ENCODE measurements at places on chromosomes 5 and 9.

DNA sequence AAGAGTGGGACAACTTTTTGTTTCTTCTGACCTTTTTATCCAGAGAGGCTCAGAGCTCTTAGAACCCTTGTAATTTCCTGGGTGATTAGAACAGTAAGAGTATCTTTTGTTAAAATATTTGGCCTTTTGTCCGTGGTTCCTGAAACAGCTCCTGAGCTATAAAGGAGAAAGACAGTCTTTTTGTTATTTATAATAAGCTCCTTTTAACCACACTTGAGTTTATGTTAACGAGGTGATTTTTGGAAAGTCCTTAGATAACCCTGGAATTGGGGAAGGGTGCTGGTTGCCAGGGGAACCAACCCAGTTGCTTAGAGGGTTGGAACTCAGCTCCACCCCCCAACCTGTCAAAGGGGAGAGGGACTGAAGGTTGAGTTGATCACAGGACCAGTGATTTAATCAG lies 4.8 kb downstream of the ZNF483 start:
- DNase-seq: no peak

DNA sequence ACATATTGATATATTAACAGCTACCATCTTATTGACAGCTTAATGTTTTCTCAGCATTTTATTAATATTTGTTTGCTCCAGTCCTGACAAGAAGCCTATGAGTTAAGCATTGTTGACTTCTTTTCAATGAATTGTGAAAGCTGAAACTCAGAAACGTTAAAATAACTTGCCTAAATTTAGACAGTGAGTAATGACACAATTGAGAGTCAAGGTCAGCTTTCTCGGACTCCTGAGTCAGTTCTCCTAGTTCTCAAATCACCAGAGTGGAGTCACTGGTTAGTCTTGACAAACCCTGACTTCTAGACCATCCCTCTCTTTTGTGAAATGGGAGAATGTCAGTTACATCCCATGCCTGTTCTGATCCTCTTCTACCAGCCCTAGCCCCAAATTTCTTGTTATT lies 222.7 kb upstream of the ACO1 start:
- no peak for DNase-seq

DNA sequence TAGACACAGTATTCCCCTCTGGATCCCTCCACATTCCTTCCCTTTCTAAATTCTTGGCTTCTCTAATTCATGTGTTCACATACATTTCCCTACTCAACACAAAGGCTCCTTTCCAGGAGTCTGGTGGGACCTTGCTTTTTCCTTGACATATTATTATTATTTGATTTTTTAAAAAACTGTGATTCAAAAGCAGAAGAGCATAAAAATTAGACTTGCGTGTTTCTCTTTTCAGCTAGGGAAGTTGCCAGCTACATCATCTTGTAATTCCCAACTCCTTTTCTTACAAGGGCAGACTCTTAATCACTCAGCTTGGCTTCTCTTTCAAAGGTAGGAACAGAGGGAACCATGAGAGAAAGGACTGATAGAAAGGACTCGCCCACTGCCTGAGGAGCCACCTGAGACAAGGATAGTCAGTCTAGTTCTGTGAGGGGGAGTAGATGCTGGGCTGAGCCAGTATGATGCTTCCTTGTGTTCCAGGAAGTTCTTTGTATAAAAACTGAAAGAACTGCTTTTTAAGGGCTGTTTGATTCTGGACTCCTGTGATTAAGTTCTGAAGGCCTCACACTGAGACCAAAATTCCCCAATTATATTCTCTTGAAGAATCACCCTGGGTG lies 51.0 kb upstream of the DPYSL3 start:
- no peak for DNase-seq

GRCh38 chr5:18534119-18534518 lies 899.9 kb downstream of the TAF11L14 start:
- no peak for DNase-seq

DNA sequence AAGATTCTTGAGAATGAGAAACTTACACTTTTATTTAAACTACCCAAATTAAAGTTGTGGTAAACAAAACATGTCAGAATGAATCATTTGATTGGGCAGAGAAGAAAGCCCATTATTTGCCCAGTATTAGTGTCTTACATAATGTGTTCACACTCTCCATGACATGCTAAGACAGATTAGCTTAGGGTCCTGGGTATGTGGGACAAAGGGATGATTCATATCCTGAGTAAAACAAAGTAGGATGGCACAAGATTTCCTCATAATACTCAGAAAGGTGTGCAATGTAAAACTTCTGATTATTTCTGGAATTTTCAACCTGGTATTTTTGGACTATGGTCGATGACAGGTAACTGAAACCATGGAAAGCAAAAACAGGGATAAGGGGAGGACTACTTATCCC lies 183.9 kb upstream of the POU5F2 start:
- DNase-seq: no peak

DNA sequence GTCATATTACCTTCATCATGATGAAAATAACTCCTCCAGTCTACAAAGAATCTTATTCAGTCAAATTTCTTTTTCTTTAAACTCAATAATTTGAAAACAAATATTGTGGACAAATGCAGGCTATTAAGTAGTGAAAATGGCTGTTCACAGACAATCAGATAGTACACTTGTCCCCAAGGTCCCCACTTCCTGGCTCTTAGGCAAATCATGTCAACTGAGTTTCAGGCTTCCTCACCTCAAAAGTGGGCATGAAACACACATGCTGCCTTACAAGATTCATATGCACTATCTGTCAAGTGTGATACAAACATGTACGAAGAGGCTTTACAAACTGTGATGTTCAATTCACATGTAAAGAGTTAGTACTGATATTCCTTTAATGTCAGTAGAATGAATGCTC lies 385.2 kb upstream of the SEMA6A start:
- DNase-seq: no peak

- DNase-seq: no peak
Measured at GRCh38 chr9:92100237-92100911, 14.8 kb downstream of the SPTLC1 start.

DNA sequence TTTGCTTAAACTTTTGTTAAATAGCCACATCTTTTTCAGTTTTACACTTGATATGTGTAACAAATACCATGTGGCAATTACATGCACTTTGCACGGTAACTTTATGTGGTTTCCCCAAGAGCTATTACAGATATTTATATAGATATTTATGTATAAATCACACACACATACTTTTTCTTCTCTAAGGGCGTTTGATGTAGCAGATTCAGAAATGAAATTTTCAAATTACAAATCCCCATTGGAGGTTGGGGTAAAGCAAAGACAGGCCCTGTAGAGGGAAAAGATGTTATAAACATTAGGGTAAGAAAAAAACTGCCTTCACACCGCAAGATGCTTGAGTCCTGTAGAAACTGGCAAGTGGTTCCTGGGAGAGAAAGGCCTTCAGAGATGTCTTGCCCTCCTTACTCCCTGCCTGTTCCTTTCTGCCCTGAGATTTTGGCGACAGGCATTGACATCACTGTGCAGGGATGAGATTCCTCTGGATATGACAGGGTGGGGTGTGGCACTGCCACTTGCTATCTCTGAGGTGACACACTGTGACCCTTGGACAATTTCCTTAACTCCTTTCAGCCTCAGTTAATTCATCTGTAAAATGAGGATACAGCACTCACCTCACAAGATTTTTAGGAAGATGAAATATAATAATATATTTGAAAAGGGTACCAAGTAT lies 177.9 kb upstream of the TUT7 start:
- no peak for DNase-seq

DNA sequence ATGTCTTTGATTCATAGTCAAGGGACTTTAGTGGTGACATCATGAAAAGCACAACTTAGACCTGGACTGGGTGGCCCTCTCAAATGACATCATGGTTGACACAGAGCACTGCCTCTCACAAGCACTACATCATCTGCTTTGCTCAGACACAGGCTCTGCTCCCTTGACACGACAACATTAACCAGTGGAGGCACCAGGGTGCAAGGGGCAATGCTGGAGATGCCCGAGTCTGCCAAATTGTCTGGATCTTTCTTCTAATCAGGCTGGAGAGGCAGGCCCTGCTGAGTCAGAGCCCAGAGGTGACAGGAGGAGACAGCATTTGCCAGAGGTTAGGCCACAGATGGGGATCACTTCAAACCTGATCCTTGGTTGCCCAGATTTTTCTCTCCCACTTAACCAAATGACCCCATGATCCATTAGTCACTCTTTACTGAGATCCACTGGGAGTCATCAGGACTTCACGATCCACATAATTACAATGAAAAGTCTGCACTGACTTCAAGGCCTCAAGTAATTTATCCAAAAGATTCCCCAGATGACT lies 174.4 kb downstream of the SLIT3 start:
- DNase-seq: no peak

DNA sequence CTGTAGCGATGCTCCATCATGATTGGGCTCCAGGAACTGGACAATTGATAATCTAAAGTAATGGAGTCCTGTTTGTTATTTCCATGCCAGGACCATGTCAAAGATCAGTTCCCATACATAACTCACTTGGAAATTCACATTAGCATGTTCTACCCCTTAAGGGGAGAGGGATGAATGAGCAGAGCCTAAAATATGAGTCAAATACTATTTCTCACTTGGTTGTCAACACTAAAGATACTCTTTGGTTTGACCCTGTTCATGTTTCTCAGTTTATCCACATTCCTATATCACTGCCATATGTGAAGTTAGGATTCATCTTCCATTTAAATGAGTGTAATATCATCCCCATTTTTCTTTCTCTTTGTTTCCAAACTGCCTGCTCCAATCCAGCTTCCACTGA lies 321.6 kb upstream of the PAPPA start:
- DNase-seq: no peak

GRCh38 chr5:67969631-67970030 lies 245.9 kb upstream of the PIK3R1 start:
- no peak for DNase-seq

GRCh38 chr5:140996060-140996459 lies 29.8 kb downstream of the PCDHAC2 start:
- no peak for DNase-seq

DNA sequence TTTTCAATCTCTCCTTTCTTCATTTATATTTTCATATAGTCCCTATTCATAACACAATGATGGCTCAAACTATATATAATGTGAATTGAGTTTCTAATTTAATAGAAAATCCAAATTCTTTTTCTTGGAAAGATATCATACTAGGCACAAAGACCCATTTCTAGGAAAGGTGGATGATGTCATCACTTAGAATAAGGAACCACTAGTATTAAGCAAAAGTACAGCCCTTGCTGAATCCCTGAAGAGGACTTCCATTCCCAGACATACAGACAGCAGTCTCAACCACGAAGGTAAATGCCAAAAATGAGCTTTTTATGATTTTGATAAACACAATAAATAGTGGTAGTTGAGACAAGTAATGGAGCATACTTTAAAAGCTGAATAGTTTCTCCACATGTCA lies 210.0 kb downstream of the FBN2 start:
- DNase-seq: no peak

GRCh38 chr5:72478684-72479083 lies 28.5 kb downstream of the ZNF366 start:
- no peak for DNase-seq

GRCh38 chr5:129909225-129909624 lies 5.0 kb downstream of the CHSY3 start:
- no peak for DNase-seq

DNA sequence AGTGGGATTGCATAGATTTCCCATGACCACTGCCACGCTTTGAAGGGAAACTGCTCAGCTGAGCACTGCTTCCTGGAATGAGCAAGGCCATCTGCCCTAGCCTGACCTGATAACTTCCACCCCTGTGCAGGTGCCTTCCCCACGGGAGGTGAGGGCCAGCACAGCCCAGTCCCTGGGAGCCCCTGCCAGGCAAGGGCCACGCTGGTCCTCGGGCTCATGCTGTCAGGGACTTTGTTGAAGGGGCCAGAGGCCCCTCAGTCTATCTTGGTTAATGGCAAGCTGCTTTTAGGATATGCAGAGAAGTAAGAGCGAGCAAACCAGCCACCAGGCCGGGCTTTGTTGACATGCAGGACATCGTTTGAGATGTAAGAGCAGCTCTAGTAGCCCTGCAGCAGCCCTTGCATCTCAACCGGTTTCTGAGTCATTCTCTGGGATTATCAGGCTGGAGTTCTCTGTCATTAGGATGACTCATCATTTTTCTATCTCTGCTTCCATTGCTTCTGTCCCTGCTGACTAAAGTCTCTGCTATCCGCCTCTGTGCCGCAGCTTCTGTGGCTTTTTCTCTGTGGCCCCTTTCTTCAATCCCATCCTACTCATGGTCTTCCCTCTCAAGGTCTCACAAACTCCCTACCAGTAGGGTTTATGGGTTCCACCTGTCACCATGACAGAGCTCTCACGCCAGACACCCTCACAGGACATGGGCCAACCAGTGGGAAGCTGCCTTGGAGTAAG lies 30.6 kb upstream of the IQGAP2 start:
- no peak for DNase-seq

GRCh38 chr9:137438591-137439157 lies 2.5 kb downstream of the ENTPD8 start:
- no peak for DNase-seq

DNA sequence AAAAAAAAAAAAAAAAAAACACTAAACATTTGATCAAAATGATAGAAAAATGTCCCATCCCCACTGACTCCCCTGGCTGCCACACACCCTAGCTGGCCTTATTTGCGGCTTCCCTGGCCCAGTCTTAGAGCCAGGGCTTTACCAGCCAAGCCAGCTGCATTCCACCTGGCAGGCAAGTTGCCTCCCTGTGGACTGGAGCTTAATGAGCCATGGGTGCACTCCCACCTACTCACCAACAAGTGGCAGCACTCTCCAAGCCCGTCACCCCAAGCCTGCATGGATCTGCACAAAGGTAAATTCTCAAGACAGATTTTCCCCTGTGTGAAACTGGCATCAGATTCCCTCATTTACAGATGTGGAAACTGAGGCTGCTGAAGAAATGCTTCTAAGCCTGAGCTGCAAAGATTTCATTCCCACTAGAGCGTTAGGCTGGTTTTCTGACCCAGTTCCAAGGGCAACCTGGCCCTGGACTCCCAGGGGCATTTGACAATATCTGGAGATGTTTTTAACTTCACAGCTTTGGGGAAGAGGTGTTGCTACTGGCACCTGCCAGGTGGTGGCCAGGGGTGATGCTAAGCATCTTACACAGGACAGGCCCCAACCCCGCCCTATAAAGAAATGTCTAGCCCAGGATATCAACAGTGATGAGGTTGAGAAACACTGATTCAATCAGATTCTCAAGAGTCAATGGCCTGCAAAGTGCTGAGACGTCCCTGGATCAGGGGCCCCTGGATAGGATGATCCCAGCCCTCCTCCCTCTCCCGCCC lies 21.9 kb upstream of the VDAC1 start:
- peak; percentile 36 for DNase-seq

Measured in activated T-cell treated with anti-CD3 and anti-CD28 coated beads for 1 hour (primary cell).